ENCODE measurements at places on chromosomes 3 and 15.

GRCh38 chr3:72437661-72438406 is 410.4 kb downstream of the SHQ1 start:
- no peak for DNase-seq

- no peak for DNase-seq
Measured at GRCh38 chr3:100756441-100756840, 47.1 kb downstream of the TFG start.

DNA sequence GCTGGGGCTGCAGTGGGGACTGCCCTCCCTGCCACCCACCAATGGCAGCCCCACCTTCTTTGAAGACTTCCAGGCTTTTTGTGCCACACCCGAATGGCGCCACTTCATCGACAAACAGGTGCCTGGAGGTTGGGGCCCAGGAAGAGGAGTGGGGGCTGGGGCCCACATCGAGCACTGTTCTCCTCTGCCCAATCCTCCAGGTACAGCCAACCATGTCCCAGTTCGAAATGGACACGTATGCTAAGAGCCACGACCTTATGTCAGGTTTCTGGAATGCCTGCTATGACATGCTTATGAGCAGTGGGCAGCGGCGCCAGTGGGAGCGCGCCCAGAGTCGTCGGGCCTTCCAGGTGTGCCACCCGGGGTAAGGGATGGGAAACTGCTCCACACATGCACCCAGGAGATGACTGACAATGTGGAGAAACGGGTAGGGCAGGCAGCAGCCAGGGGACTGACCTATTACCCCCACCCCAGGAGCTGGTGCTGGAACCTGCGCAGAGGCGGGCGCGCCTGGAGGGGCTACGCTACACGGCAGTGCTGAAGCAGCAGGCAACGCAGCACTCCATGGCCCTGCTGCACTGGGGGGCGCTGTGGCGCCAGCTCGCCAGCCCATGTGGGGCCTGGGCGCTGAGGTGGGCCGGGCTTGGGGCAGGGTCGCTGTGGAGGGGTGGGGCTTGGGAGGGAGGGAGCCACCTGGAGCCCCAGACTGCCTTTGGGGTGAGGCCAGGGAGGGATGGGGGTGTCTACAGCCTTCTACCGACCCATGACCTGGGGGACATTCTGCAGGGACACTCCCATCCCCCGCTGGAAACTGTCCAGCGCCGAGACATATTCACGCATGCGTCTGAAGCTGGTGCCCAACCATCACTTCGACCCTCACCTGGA is 22.9 kb downstream of the NBEAL2 start:
- DNase-seq = no peak

GRCh38 chr3:130412991-130413560 is 67.6 kb downstream of the COL6A5 start:
- DNase-seq = no peak

- no peak for DNase-seq
Measured at GRCh38 chr3:108985844-108986243, 32.2 kb upstream of the GUCA1C start.

DNA sequence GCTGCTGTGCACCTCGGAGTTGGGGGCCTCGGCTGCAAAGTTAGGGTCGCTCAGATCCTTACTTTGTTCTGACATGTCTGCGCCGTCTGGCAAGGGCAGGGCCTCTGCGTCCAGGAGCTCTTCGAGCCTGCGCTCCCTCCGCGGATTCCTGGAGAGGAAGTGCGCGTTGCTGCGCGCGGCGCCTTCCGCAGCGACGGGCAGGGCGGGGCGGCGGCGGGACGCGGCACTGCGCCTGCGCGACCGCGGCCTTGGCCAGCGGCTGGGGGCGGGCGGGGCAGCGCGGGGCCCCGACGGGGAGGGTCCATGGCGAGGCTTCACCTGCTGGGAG is at the start of gene NDN:
Gene NDN (minus strand): TSS at position 163 of the 328 bp plus-strand sequence. CDS start 88 bp downstream, at position 75.
- no peak for DNase-seq

GRCh38 chr3:10505050-10505790 is at the start of gene ATP2B2:
TSS of gene ATP2B2 (minus strand) at chr3:10505586. CDS start at chr3:10449543, 56,043 bp downstream.
- no peak for DNase-seq

GRCh38 chr15:49693498-49693897 is 72.7 kb downstream of the DTWD1 start:
- no peak for DNase-seq

DNA sequence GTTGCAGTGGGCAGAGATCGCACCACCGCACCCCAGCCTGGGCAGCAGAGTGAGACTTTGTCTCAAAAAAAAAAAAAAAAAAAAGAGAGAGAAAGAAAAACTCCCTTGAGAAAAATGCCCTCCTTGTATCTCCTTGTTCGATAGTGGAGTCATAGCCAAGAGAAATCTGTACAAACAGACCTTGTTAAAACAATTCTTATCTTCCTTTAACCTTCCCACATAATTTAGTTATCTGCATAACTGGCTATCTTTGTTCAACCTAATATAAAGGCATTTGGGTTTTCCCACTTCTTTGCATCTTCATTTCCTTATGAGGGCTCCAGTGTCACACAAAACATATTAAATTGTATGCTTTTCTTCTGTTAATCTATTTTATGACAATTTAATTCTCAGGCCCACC is 65.1 kb upstream of the ATP11B start:
- DNase-seq = no peak

DNA sequence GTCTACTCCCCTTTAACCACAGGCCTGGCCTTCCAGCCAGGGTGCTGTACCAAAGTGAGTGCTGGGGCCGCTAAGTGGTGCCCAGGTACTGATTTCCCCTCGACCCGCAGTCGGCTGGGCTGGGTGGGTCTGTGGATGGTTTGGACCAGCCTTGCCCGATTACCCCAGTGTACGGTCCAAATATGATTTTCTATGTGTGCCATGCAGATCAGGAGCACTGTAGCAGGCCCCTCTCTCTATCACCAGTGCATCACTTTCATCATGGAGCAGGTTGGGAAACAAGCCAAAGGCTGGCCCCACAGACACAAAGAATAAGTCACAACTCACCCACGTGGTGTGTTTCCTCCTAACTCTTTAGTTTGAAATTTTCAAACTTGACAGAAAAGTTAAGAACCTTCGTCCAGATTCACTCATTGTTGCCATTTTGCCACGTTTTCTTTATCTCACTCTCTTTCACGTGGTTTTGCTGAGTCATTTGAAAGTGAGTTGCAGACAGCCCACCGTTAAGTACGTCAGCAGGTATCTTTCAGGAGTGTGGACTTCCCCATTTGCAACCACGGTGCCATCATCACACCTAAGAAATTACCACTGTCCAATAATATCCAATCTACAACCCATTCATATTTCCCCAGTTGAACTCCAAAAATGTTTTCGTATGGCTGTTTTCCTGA is 37.0 kb downstream of the ZNF710 start:
- DNase-seq = no peak

DNA sequence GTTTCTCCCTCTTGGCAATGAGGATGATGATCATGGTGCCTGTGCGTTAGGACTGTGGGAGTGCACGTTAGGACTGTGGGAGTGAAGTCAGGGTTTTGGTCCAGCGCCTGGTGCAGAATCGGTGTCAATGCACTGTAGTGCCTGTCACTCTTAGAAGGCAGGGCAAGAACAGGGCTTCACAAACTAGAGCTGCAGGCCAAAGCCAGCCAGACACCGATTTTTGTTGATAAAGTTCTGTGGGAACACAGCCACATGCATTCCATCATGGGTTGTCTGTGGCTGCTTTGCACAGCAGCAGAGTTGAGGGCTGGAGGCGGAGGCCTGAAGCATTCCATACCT is 32.6 kb upstream of the NR2C2 start:
- no peak for DNase-seq

DNA sequence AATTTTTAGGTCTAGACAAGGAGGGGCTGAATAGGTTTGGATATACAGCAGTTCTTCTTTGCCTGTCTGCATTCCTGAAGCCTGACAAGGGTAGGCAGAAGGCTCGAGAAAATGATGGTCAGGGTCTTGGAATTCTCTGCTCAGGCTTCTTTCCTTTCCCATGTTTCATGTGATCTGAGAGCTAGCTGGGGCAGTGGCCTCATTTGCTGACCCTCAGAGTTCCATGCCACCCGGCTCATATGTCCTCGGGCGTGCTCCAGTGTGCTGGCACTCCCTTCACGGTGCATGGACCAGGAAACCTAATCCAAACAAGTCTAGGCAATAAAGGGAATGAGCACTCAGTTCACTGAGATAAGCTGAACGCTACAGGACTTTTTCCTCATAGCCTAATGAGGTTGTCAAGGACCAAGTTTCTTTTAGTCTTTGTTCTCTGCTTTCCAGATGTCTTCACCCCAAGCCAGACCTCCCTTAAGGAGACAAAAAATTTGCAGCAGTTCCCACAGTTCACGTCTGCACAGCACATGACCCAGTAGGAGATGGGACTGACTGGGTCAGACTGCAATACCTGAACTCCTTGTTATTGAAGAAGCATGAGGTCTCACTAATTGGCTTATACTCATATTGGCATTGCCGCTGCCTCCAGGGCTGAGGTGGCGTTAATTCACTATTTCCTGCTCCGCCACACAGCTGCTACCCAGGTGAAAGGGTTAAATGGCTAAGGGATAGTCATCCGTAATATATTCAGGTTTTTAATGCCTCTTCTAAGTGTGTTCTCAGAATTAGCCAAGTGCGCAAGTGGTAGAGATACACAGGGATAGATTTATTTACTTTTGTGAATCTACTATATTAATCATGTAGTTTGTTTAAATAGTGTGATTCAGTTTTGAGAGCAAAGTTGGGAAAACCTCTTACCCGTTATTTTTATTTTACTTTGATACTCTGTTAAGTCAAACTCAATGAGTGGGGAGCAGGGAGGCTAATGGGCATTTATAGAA is 15.3 kb upstream of the RTP4 start:
- DNase-seq = no peak

- DNase-seq = no peak
Measured at GRCh38 chr3:195807681-195808121, 4.0 kb downstream of the MUC4 start.

Measured in non-pigmented ciliary epithelial cell (primary cell).